ENCODE measurements at places on chromosomes 7 and 10. TPM values are rescaled to one million over a fixed set of nuclear protein-coding genes. Genes with fewer than 3 reads are reported as not detected.
A peak's percentile ranks its signal among the peaks of the same experiment; 100 is the strongest.

- peak overlapping the region; percentile 100 for H3K27ac ChIP-seq
- peak overlapping the region; percentile 2 for H3K4me3 ChIP-seq
- DNase-seq, result peak; percentile 90
- H3K27me3 ChIP-seq, result no peaks in the 10 kb centered on the region
- peaks cover 79% of the 10 kb centered on the region for H3K4me1 ChIP-seq
Measured at GRCh38 chr7:130891254-130892094, 157.5 kb upstream of the KLF14 start.

- no peak for DNase-seq
- peaks cover 59% of the 10 kb centered on the region for H3K4me1 ChIP-seq
- no peak overlapping the region for H3K27ac ChIP-seq
- no peak overlapping the region for H3K4me3 ChIP-seq
- no peaks in the 10 kb centered on the region for H3K27me3 ChIP-seq
Measured at GRCh38 chr7:143387156-143387975, 6.2 kb downstream of the ZYX start.

GRCh38 chr10:44558521-44558920 is 173.6 kb upstream of the CXCL12 start:
- H3K36me3 ChIP-seq, result no peaks in the 10 kb centered on the region
- H3K4me3 ChIP-seq, result no peak overlapping the region
- DNase-seq, result no peak
- H3K27me3 ChIP-seq, result no peaks in the 10 kb centered on the region

- H3K4me1 ChIP-seq, result no peaks in the 10 kb centered on the region
- no peaks in the 10 kb centered on the region for H3K36me3 ChIP-seq
- H3K27ac ChIP-seq, result no peak overlapping the region
- DNase-seq, result no peak
- H3K27me3 ChIP-seq, result no peaks in the 10 kb centered on the region
Measured at GRCh38 chr10:14507781-14508180, 177.1 kb upstream of the FRMD4A start.

- H3K27ac ChIP-seq, result no peak overlapping the region
- no peaks in the 10 kb centered on the region for H3K4me1 ChIP-seq
- H3K4me3 ChIP-seq, result no peak overlapping the region
- DNase-seq, result no peak
- H3K36me3 ChIP-seq, result no peaks in the 10 kb centered on the region
- no peaks in the 10 kb centered on the region for H3K27me3 ChIP-seq
Measured at GRCh38 chr7:11667810-11668185, 164.2 kb downstream of the THSD7A start.

GRCh38 chr10:63588436-63589167 is 67.4 kb downstream of the REEP3 start:
- H3K27me3 ChIP-seq, result no peaks in the 10 kb centered on the region
- H3K4me3 ChIP-seq, result no peak overlapping the region
- H3K27ac ChIP-seq, result no peak overlapping the region
- no peak for DNase-seq
- peaks cover 19% of the 10 kb centered on the region for H3K4me1 ChIP-seq

DNA sequence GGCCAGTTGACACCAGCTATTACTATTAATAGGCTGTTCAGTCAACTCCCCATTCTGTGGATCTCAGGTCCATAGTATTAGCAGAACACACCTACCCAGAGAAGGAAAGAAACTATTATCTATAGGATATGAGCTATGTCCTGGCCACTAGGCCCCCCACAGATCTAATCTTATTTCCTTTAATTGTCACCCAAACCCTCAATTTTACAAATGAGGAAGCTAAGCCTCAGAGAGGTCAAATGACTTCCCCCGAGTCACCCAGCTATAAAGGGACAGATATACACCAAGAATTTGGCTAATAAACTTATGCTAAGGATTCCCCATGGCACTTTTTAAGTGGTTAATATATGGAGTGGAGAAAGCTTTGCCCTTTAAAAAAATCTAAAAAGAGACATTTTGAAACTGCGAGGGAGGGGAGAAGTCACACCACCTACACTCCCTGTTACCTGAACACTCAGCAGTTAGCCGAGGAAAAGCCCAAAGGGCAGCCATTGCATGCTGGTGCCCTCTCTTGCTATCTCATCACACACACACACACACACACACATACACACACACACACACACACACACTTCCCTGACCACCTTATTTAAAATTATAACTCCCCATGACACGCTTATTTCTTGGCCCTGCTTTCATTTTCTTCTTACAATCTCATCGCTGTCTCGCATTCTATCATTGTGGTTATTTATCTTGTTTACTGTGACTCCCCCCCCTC is 157.0 kb upstream of the ADO start:
- H3K4me3 ChIP-seq, result no peak overlapping the region
- no peak overlapping the region for H3K27ac ChIP-seq
- H3K4me1 ChIP-seq, result no peaks in the 10 kb centered on the region
- no peak for DNase-seq
- H3K27me3 ChIP-seq, result no peaks in the 10 kb centered on the region
- no peaks in the 10 kb centered on the region for H3K36me3 ChIP-seq

GRCh38 chr7:20364571-20365196 is 34.0 kb downstream of the ITGB8 start:
- H3K27me3 ChIP-seq, result no peaks in the 10 kb centered on the region
- no peak overlapping the region for H3K4me3 ChIP-seq
- no peaks in the 10 kb centered on the region for H3K36me3 ChIP-seq
- no peaks in the 10 kb centered on the region for H3K4me1 ChIP-seq
- H3K27ac ChIP-seq, result no peak overlapping the region
- no peak for DNase-seq

- H3K4me3 ChIP-seq, result no peak overlapping the region
- no peaks in the 10 kb centered on the region for H3K36me3 ChIP-seq
- H3K27ac ChIP-seq, result no peak overlapping the region
Measured at GRCh38 chr10:94103192-94103591, 109.5 kb downstream of the PLCE1 start.

AUTS2 gene
- total RNA-seq, result 27.2 TPM

OR2A42 gene
- 3.7 TPM for total RNA-seq

NUPR2 gene
- total RNA-seq, result 33.4 TPM

SKIDA1 gene
- total RNA-seq, result 3.1 TPM

SPDYE11 gene
- total RNA-seq, result not detected

FOXI2 gene
- not detected for total RNA-seq

CCDC172 gene
- not detected for total RNA-seq
